Activated CD8-positive, alpha-beta T cell treated with anti-CD3 and anti-CD28 coated beads, Interleukin-2, amount 10 ng/mL, durations not matched to agents 7 days and 5 days (primary cell): ENCODE measurements at places on chromosomes 1 and 21. TPM values are rescaled to one million over a fixed set of nuclear protein-coding genes. Genes with fewer than 3 reads are reported as not detected.

DNA sequence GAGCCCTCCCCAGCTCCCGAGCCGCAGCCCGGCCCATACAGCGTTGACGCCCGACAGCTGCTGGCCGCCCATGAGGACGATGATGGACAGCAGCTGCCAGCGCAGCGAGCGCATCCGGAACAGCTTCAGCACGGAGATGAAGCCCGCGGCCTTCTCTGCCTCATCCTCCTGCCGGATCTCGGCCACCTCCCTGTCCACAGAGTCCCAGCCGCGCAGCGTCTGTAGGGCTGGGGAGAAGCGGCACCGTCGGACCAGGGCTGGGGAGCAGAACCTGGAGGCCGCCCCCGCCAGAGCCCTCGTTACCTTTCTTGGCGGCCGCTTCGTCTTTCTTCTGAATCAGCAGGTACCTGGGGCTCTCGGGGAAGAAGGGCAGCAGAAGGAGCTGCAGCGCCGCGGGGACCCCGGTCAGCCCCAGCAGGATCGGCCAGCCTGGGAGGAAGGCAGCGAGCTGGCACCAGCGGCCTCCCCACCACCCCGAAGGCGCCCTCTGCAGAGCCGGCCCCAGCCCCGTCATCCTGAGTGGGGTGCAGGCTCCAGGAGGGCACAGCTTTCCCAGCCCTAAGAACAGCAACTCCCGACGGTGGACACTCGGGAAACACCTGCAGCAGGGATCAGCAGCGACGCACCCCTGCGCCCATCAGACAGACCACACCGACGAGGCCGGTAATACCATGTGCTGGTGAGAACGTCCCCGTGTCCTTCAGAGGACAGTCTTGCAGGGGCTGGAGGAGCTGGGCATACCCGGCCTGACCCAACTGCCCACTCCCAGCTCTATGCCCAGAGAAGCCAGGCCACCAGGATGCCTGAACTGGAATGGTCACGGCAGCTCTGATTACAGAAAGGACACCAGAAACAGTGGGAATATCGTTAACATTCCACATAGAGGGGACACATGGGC lies 13.8 kb upstream of the SLC2A7 start:
- H3K27ac ChIP-seq: no peak overlapping the region
- H3K4me1 ChIP-seq: no peaks in the 10 kb centered on the region
- H3K4me3 ChIP-seq: no peak overlapping the region
- DNase-seq: no peak

- H3K4me1 ChIP-seq: peaks cover 4% of the 10 kb centered on the region
- no peaks in the 10 kb centered on the region for H3K36me3 ChIP-seq
- no peak for DNase-seq
- H3K4me3 ChIP-seq: no peak overlapping the region
Observed at GRCh38 chr1:38923607-38924006, 18.0 kb downstream of the RHBDL2 start.

PGLYRP3 gene
- total RNA-seq: not detected

ELAVL4 gene
- not detected for total RNA-seq

GRCh38 chr21:37257511-37257966 lies 9.6 kb downstream of the VPS26C start:
- peak; percentile 66 for DNase-seq
- no peaks in the 10 kb centered on the region for H3K27me3 ChIP-seq
- peaks cover 70% of the 10 kb centered on the region for H3K4me1 ChIP-seq
- H3K4me3 ChIP-seq: peak overlapping the region; percentile 83

GRCh38 chr1:24142546-24143534 lies at the start of gene IL22RA1:
Gene IL22RA1 (minus strand): TSS chr1:24143140. CDS start chr1:24143082, 58 bp downstream.
- H3K4me1 ChIP-seq: peaks cover 7% of the 10 kb centered on the region
- DNase-seq: no peak
- no peak within 1 kb of the TSS for H3K27ac ChIP-seq
- peaks cover 14% of the 10 kb centered on the region for H3K27me3 ChIP-seq

IL6R gene
- 0.16 TPM for total RNA-seq

DNA sequence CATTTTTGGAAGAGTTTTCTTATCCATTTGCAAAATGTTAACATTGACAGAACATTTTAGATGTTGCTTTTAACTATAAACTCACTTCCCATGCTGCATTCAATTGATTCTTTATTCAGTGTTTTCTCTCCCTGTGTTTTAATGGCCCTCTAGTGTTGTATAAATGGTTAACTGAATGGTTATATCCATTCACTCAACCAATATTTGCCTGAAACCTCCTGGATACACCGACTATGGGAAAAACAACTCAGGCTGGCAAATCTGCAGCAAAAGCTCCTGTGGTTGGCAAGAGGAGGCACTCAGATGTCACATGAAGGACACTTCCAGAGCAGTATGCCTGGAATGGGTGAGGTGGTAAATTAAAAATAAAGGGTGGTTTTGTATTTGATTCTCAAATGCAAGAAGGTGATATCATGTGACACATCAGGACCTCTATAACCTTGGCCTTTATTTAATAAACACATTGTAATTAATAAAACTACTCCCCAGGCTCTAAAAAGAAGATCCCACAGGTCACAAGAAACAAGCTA lies 107.6 kb downstream of the BCAR3 start:
- H3K4me1 ChIP-seq: no peaks in the 10 kb centered on the region
- H3K27me3 ChIP-seq: no peaks in the 10 kb centered on the region
- H3K36me3 ChIP-seq: no peaks in the 10 kb centered on the region
- DNase-seq: no peak

PRRX1 gene
- not detected for total RNA-seq

DNA sequence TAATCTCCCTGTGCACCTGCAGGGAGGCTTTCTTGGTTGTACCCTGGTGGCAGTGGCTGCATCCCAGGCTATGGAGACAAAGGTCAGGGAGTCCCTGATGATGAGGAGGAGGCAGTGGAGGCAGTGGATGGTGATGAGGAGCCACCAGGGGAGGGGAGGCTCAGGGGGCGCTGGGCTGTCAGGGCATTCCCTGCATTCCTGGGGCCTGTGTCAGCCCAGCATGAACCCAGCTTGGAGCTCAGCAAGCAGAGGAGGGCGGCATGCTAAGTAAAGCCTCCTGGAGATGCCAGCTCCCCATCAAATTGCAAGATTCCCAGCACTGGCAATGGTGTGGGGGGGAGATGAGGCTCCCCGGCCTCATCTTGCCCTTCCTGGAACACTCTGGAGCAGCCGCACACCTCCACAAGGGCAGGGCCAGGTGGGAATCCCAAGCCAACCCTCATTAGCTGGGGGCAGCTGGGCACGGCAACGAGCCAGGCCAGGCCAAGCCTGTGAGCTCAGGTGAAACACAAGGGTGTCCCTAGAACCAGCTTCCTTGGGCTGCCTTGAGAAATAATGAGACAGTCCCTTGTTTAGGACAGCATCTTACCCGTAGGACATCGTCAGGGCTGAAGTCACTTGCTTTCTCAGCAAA lies 469.5 kb downstream of the MATN1 start:
- no peaks in the 10 kb centered on the region for H3K4me1 ChIP-seq
- DNase-seq: no peak
- H3K4me3 ChIP-seq: no peak overlapping the region
- H3K27me3 ChIP-seq: peaks cover 5% of the 10 kb centered on the region

DNA sequence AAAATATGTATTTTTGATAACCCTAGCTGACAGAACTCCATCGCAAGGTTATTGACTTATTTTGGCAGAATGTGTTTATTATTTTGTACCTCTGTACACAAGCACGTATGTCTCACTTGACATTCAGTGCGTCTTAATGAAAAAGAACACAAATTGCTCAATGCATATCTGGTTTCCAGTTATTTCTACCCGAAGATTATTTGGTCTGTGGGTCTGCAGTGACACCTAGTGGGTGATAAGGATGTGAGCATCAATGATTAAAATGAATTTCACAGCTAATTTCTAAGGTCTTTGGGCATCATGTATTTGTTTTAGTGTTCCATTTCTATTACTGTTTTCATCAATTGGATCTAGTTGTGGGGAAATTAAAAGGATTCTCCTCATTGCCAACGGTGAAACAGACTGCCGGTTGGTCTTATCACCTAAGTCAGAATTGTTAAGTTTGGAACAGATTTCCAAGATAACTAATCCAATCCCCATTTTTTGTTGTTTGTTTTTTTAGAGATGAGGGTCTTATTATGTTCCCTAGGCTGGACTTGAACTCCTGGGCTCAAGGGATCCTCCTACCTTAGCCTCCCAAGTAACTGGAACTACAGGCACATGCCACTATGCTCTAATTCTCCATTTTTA lies 13.9 kb downstream of the DDX20 start:
- H3K4me3 ChIP-seq: no peak overlapping the region
- peaks cover 26% of the 10 kb centered on the region for H3K36me3 ChIP-seq
- H3K27me3 ChIP-seq: no peaks in the 10 kb centered on the region
- DNase-seq: peak; percentile 64

- no peak for DNase-seq
- H3K36me3 ChIP-seq: no peaks in the 10 kb centered on the region
- H3K27ac ChIP-seq: no peak overlapping the region
Observed at GRCh38 chr1:165988817-165989216, 161.4 kb downstream of the UCK2 start.

GRCh38 chr1:42368096-42368795 lies 12.3 kb upstream of the RIMKLA start:
- no peaks in the 10 kb centered on the region for H3K4me1 ChIP-seq
- no peak for DNase-seq
- peaks cover 17% of the 10 kb centered on the region for H3K27me3 ChIP-seq
- no peak overlapping the region for H3K27ac ChIP-seq

- DNase-seq: no peak
- H3K36me3 ChIP-seq: no peaks in the 10 kb centered on the region
- H3K4me1 ChIP-seq: no peaks in the 10 kb centered on the region
- H3K4me3 ChIP-seq: no peak overlapping the region
- no peak overlapping the region for H3K27ac ChIP-seq
Observed at GRCh38 chr1:4803335-4803734, 148.9 kb downstream of the AJAP1 start.

DMRTA2 gene
- not detected for total RNA-seq

- no peaks in the 10 kb centered on the region for H3K27me3 ChIP-seq
- H3K36me3 ChIP-seq: no peaks in the 10 kb centered on the region
- DNase-seq: no peak
Observed at GRCh38 chr1:61191433-61191720, 109.0 kb downstream of the NFIA start.

DNA sequence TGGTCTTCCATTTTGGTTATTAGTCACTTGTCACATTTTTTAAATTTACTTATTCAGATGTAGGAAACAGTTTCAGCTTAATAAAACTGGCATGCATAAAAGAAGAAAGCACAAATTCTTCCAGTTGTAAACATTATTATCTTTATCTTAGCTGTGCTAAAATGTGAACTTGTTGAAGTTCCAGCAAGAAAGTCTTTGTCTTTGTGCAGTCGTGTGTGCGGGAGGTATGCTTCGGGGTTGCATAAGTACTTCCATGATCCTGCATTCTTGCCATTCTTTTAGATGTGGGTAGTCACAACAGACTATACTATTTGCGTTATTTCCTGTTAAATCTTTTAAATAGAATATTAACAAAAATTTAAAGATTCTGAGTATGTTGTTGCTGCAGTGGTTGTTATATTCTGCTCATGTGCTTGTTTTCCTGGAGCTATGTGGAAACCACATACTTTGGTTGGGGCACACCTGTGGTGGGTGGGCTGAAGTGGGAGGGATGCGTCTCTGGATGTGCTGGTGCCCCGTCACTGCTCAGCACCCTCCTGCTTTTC lies 49.9 kb downstream of the CBS start:
- H3K36me3 ChIP-seq: peaks cover 48% of the 10 kb centered on the region
- no peak overlapping the region for H3K4me3 ChIP-seq
- H3K27ac ChIP-seq: no peak overlapping the region
- no peaks in the 10 kb centered on the region for H3K27me3 ChIP-seq
- H3K4me1 ChIP-seq: no peaks in the 10 kb centered on the region
- DNase-seq: no peak

DNA sequence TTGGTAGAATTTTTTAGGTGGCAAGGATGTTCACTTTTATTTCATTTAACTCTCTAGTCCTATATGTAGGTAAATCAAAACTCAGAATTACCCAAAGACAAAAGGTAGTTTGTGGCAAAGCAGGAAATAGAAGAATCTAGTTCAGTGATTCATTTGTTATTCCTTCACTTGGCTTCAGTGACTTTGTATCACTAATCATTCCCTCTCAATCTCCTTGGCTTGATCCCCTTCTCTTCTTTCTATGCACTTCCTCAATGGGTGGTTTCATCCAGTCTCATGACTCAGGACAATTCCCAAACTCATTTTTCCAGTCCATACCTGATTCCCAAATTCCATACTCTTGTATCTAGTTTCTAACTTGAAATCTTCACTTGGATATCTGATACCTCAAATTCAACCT lies 64.9 kb downstream of the PRKACB start:
- H3K27me3 ChIP-seq: no peaks in the 10 kb centered on the region
- H3K4me1 ChIP-seq: peaks cover 8% of the 10 kb centered on the region
- H3K36me3 ChIP-seq: peaks cover 48% of the 10 kb centered on the region
- no peak overlapping the region for H3K27ac ChIP-seq
- H3K4me3 ChIP-seq: no peak overlapping the region
- no peak for DNase-seq

- H3K27me3 ChIP-seq: peaks cover 13% of the 10 kb centered on the region
- H3K27ac ChIP-seq: no peak overlapping the region
- peaks cover 44% of the 10 kb centered on the region for H3K36me3 ChIP-seq
- DNase-seq: no peak
Observed at GRCh38 chr1:43451157-43451591, 2.6 kb downstream of the HYI start.

DNA sequence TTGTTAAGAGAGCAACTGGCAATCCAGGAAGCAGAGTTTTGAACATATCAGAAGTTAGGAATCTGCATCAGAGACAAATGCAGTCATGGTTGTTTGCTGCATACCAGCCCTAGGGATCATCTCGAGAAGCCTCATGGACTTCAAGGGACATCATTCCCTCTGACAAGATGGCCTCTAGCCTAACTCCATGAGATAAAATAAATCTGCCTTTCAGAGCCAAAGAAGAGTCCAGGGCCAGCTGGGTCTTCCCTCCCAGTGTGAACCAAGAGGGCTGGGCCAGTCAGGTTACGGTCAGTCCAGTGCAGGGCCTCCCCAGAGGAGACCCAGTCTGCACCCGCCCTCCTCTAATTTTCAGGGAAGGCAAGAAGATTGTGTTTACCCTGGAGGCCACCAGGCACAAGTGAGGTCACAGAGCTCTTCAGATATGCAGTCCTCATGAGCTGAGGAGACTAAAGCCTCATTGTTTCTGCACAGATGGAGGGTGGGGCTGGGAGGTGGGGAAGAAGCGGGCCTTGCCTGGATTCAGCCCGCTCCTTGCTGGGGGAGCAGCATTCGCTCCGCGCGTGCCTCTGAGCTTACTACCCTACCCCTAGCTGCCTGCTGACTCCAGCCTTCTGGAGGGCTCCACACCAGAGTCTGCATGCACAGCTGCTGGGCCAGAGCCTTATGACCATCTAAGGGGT lies 52.8 kb downstream of the CAPN2 start:
- no peak overlapping the region for H3K27ac ChIP-seq
- H3K36me3 ChIP-seq: peaks cover 70% of the 10 kb centered on the region
- DNase-seq: no peak
- no peaks in the 10 kb centered on the region for H3K27me3 ChIP-seq
